ENCODE measurements at places on chromosomes 6 and 20. TPM values are rescaled to one million over a fixed set of nuclear protein-coding genes. Genes with fewer than 3 reads are reported as not detected.

Gene CNKSR3
- total RNA-seq: 13.2 TPM

Gene SLC22A2
- not detected for total RNA-seq

Gene VGLL2
- total RNA-seq: 0.99 TPM

Gene COL9A1
- total RNA-seq: 0.26 TPM

Gene ABCC10
- total RNA-seq: 44.5 TPM

Gene CDC40
- total RNA-seq: 14.3 TPM

DNA sequence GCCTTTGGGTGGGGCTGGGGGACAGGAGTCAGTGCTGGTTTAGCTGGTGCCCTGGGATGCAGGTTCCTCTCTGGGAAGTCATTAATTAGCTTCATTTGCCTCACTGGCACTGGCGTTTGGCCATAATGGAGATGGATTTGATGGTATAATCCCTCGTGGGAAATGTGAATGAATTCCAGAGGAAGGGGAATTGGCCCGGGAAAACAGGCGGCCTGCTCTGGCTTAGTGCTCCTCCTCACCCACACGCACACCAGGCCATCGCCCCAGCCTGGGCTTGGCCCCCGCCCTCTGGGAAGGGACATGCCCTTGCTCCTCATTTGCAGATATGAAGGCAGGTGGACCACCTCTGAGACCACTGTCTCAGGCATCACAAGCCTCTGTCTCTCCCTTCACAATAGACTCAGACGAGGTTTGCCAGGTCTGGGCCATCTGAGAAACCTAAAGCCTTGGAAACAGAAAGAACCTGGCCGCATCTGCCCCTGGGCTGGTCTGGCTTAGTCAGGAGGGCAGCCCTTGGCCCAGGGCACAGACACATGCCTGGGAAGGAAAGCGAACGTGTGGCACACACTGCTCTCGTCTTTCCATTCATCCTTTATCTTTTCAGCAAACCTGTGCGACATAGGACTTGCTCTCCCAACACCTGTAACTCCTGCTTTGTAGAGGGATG lies 199.2 kb upstream of the CDH4 start:
- H3K27ac ChIP-seq: peak overlapping the region; percentile 63
- H3K36me3 ChIP-seq: no peaks in the 10 kb centered on the region
- no peak overlapping the region for H3K4me3 ChIP-seq
- peaks cover 14% of the 10 kb centered on the region for H3K4me1 ChIP-seq
- DNase-seq: peak; percentile 15

DNA sequence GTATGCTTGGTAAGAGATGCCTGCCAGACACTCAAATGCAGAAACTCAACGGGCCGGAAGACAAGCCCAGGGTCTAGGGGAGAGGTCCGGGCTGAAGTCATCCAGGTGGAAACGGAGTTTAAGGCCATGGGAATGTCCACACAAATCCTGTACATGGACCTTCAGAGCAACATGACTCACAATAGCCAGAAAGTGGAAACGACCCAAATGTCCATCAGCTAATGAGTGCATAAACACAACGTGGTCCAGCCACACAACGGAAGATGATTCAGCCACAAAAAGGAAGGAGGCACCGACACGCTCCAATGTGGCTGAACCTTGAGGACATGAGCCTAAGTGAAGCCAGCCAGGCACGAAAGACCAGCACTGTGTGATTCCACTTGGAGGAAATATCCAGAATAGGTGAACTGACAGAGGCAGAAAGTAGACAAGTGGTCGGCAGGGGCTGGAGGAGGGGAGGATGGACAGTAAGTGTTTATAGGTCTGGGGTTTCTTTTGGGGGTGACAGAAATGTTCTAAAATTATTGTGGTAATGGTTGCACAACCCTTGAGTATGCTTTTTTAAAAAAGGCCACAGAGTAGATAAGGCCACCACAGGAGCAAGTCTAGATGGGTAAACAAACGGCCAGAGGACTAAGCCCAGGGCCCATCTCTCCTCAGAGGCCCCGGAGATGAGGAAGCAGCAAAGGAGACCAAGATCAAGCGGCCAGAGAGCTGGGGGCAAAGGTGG lies 105.6 kb downstream of the PREX1 start:
- no peaks in the 10 kb centered on the region for H3K36me3 ChIP-seq
- H3K27me3 ChIP-seq: no peaks in the 10 kb centered on the region
- peaks cover 15% of the 10 kb centered on the region for H3K4me1 ChIP-seq
- no peak overlapping the region for H3K27ac ChIP-seq

GRCh38 chr6:135397172-135397952 lies 100.2 kb downstream of the AHI1 start:
- no peak for DNase-seq
- no peak overlapping the region for H3K27ac ChIP-seq

- H3K27ac ChIP-seq: no peak overlapping the region
- no peaks in the 10 kb centered on the region for H3K36me3 ChIP-seq
- DNase-seq: no peak
- peaks cover 13% of the 10 kb centered on the region for H3K4me1 ChIP-seq
- no peak overlapping the region for H3K4me3 ChIP-seq
- H3K27me3 ChIP-seq: no peaks in the 10 kb centered on the region
Observed at GRCh38 chr20:52843425-52843824, 128.7 kb upstream of the TSHZ2 start.

DNA sequence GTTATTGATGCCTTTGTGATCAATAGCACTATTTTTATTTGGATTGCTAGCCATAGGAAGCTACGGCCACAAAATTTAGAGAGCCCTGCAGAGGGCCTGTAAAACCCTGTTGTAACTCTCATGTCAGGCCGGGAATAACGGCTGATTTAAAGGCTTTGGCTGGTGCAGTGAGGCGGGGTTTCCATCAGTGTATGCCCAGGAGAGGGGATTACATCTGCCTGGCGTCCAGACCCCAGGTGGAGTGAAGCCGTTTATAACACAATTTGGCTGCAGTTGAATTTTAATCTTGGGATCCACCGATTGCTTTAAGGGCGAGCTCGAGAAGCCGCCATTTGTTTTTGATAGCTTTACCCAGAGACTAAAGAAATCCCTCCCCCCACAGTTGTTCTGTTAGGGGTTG lies 29.1 kb upstream of the APCDD1L start:
- H3K27ac ChIP-seq: no peak overlapping the region
- H3K27me3 ChIP-seq: no peaks in the 10 kb centered on the region
- no peaks in the 10 kb centered on the region for H3K4me1 ChIP-seq
- H3K4me3 ChIP-seq: no peak overlapping the region
- H3K36me3 ChIP-seq: no peaks in the 10 kb centered on the region

GRCh38 chr6:16700202-16700915 lies 60.9 kb downstream of the ATXN1 start:
- H3K4me3 ChIP-seq: no peak overlapping the region
- no peaks in the 10 kb centered on the region for H3K27me3 ChIP-seq
- DNase-seq: no peak
- no peak overlapping the region for H3K27ac ChIP-seq

DNA sequence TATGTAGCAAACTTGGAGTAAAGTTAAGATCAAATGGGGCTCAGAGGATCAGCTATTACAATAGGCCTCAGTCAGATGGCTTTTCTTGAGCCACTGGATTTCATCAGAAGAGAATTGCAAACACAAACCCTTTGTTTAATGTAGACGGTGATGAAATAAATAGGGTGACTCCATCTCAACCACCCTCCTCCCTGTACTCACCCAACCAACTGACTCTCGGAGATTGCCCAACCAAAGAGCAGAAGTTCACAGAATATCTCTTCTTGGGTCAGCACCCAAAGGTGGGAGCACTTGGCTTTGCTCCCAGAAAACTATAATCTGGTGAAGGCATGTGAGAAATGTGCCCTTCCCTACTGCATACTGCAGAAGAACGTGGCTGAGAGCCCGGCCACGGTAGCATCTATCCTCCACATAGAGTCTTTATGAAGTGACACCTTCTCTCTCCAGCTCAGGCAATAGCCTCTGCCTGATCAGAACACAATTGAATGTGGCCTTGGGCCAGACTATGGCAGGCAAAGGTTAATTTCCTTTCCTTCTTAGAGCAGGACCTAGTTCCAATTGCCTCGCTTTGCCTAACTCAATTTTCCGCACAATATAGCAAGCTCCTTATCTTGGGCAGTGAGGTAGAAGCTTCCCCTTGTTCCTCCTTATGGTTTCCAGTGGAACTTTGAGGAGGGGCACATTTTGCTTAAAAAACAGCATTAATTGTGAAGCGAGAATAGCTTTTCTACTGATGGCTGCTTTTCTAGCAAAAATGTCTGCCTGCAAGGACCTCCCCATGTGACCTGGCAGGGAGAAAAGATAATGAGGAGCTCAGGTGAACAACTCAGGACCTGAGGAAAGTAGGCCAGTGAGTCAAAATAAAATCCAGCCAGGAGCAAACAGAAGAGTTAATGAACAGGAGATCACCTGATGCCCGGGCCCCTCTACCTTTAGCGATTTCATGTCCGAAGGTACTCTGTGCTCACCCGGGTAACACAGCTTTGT lies 79.4 kb downstream of the GFOD1 start:
- H3K27ac ChIP-seq: peak overlapping the region; percentile 43
- no peak overlapping the region for H3K4me3 ChIP-seq
- no peaks in the 10 kb centered on the region for H3K36me3 ChIP-seq
- peaks cover 9% of the 10 kb centered on the region for H3K4me1 ChIP-seq
- DNase-seq: peak; percentile 77

- H3K36me3 ChIP-seq: no peaks in the 10 kb centered on the region
- H3K4me3 ChIP-seq: no peak overlapping the region
- DNase-seq: no peak
- no peak overlapping the region for H3K27ac ChIP-seq
- no peaks in the 10 kb centered on the region for H3K27me3 ChIP-seq
Observed at GRCh38 chr20:2150660-2151059, 49.0 kb downstream of the STK35 start.

DNA sequence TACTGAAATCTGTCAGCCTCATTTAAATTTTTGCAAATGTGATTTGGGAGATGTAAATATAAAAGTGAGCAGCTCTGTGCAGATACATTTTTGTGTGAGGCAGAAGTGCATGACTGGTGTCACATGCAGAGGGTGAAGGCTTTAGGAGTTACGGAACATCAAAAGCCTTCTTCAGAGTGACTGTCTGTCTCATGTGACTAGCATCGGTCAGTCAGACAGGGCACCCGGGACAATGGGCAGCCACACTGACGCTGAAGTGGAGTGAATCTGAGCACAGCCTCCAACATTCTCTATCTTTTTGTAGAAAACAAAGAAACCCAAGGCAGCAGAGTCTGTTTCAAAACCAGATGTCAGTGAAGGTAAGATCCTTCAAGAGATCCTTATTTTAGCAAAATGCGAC lies 7.9 kb upstream of the FAM209A start:
- no peak overlapping the region for H3K4me3 ChIP-seq
- no peak overlapping the region for H3K27ac ChIP-seq
- no peaks in the 10 kb centered on the region for H3K27me3 ChIP-seq
- DNase-seq: no peak

DNA sequence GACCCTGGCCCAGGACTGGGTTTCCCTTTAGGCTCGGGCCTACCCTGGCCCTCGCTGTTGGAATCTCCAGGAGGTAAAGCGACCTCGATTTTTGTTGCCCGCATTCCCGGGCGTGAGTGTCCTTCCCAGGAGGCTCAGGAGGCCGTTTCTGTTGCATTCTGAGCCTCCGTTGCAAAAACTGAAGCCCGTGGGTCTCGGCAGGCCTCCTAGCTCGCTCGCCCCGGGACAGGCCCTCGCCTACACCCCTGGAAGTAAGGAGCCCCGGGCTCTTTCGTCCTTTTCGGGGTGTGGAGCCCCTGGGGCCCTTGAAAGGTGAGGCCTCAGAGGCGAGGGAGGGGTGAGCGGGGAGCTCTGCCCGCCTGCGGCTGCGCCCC lies 2.3 kb downstream of the NR2E1 start:
- no peaks in the 10 kb centered on the region for H3K36me3 ChIP-seq
- peaks cover 43% of the 10 kb centered on the region for H3K4me1 ChIP-seq
- DNase-seq: no peak
- peaks cover 72% of the 10 kb centered on the region for H3K27me3 ChIP-seq
- no peak overlapping the region for H3K27ac ChIP-seq

GRCh38 chr20:46544576-46544975 lies 5.9 kb downstream of the OCSTAMP start:
- H3K4me3 ChIP-seq: no peak overlapping the region
- H3K27me3 ChIP-seq: no peaks in the 10 kb centered on the region
- H3K4me1 ChIP-seq: no peaks in the 10 kb centered on the region
- DNase-seq: no peak
- H3K27ac ChIP-seq: no peak overlapping the region

- no peak overlapping the region for H3K27ac ChIP-seq
- peaks cover 29% of the 10 kb centered on the region for H3K4me1 ChIP-seq
- H3K4me3 ChIP-seq: no peak overlapping the region
- H3K36me3 ChIP-seq: no peaks in the 10 kb centered on the region
- DNase-seq: no peak
Observed at GRCh38 chr6:156989159-156989806, 212.1 kb downstream of the ARID1B start.

DNA sequence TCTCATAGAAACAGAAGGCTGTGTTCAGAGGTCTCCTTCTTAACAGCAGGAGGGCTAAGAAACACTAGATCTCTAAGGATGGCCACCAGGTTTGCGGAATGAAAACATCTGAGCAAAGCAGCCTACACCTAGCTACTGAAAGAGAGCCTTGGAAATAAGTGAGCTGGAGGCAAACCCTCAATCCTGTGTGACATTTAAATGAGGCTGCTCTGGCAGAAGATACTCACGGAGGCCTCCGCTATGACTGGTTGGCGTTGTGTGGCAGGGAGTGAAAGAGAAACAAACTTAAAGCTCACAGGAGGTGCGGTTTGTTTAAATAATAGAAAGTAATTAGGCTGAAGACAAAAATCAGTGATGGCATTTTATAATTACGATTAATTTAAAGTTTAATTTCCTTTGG lies 162.0 kb upstream of the RNF217 start:
- H3K4me3 ChIP-seq: no peak overlapping the region
- H3K36me3 ChIP-seq: no peaks in the 10 kb centered on the region
- H3K27me3 ChIP-seq: no peaks in the 10 kb centered on the region
- H3K4me1 ChIP-seq: no peaks in the 10 kb centered on the region

- H3K27ac ChIP-seq: no peak overlapping the region
- no peak for DNase-seq
- H3K36me3 ChIP-seq: no peaks in the 10 kb centered on the region
- H3K4me3 ChIP-seq: no peak overlapping the region
Observed at GRCh38 chr6:88825856-88826255, 137.6 kb downstream of the RNGTT start.

DNA sequence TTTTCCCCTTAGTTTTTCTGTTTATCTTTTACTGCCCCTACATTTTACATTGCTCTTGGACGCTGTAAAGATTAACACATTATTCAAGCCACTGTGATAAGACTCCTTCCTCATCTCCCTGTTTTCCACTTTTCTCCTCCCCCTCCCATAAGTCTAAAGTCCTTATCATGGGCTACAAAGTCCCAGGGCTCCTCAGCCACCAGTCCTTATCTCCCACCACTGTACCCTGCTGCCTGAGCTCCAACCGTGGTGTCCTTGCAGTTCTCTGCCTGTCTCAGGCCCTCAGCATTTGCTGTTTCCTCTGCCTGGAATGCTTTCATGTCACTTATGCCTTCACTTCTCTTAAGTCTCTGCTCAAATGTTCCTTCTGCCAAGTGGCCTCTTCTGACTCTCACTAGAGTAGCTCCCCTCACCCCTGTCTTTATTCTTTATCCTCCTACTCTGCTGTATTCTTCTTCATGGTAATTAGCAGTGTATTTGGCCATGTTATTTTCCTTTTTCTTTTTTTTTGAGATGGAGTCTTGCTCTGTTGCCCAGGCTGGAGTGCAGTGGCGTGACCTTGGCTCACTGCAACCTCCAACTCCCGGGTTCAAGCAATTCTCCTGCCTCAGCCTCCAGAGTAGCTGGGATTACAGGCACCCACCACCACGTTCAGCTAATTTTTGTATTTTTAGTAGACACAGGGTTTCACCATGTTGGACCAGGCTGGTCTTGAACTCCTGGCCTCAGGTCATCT lies 10.8 kb upstream of the LATS1 start:
- peaks cover 30% of the 10 kb centered on the region for H3K36me3 ChIP-seq
- H3K4me1 ChIP-seq: peaks cover 2% of the 10 kb centered on the region
- DNase-seq: no peak
- H3K4me3 ChIP-seq: no peak overlapping the region

- H3K4me1 ChIP-seq: peaks cover 21% of the 10 kb centered on the region
- peak; percentile 35 for DNase-seq
- H3K27me3 ChIP-seq: no peaks in the 10 kb centered on the region
Observed at GRCh38 chr6:33904050-33904746, 100.4 kb upstream of the MLN start.
